ENCODE measurements at places on chromosomes 2 and 18.

DNA sequence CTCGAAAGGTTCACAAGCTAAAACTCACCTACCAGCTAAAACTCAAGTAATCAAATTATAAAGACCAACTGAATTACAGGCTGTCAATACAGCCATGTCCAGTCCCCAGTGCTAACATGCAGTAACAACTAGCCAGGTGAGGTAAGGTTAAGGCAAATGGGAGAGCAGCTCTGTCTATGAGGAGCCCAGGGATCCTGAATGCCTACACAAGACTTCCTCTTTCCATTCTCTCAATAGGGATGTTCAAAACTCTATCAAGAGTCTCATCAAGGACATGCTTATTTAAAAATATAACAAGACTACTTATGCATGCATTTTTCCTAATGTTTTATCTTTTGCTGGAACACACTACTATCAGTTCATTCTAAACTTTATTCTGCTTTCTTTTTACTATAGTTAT is 20.4 kb downstream of the REV1 start:
- no peak for DNase-seq

- DNase-seq = no peak
These were observed 2.4 kb downstream of the CHRNA1 start for GRCh38 chr2:174761837-174762236.

GRCh38 chr2:238085899-238086298 is 14.2 kb upstream of the ESPNL start:
- DNase-seq = no peak

DNA sequence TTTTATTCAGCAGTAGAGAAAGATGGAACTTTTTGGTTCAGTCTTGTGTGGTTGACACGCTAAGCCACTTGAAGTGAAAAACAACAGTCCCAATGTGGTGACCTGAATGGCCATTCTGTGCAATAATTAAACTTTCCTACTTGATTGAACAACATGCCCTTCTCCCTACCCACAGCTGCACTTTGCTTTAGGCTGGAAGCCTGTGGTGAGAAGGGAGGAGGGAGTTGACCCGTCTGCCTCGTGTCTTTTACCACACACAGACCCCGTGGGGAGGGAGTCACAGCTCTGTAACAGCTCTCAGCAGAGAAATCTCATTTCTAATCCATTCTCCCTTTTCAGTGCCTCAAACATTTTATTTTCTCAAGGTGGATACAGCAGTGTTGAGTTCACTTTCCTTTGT is 138.2 kb upstream of the PKDCC start:
- DNase-seq = no peak

GRCh38 chr2:70964596-70965386 is 13.6 kb upstream of the ANKRD53 start:
- no peak for DNase-seq

DNA sequence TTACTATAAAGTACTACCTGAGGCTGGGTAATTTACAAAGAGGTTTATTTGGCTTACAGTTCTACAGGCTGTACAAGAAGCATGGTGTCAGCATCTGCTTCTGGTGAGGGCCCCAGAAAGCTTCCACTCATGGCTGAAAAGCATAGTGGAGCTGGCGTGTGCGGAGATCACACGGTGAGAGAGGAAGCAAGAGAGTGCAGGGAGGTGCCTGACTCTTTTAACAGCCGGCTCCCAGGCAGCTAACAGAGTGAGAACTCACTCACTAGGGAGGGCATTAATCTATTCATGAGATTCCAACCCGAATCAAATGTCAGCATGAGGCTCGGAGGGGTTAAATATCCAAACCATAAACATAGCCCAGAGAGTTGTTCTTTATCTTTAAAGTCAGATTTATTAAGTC is 117.3 kb downstream of the LDLRAD4 start:
- DNase-seq = no peak

DNA sequence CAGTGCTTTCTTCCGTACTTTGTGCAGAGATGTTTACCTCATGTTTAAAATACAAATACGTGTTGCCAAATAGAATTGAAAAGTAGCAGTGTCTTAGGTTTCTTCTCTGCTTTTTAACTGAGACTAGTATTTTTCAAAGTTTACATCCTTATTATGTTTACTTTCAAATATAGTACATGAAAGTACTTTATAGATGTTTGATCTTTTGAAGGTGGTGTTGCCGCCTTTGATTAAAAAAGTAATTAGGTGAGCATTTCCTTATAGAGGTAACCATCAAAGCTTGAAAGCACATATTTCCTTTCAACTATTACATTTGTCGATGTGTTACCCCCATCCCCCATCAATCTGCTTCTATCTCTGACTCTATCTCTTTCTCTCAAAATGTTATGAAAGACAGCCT is 87.0 kb downstream of the CERS6 start:
- DNase-seq = no peak

- DNase-seq = no peak
These were observed 2.7 kb downstream of the ERFE start for GRCh38 chr2:238161291-238162051.

- no peak for DNase-seq
These were observed 245.7 kb downstream of the SP3 start for GRCh38 chr2:173719471-173719870.

DNA sequence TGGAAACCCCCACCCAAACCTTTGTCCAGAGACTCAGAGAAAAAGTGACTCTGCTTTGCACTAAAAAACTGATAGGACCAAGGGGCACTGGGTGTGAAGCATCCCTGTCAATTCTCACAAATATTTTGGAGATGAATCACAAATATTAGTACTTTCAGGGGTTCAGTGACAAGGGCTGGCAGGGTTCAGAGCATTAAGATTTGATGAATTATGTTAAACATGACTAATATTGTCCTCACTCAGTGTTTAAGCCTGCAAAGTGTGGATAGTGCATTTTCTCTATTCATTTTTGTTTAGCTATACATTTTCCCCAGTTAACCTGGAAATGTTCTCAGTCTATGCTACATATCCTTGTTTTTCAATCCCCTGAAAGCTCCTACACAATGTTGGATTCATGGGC is 65.3 kb upstream of the CCDC68 start:
- no peak for DNase-seq

DNA sequence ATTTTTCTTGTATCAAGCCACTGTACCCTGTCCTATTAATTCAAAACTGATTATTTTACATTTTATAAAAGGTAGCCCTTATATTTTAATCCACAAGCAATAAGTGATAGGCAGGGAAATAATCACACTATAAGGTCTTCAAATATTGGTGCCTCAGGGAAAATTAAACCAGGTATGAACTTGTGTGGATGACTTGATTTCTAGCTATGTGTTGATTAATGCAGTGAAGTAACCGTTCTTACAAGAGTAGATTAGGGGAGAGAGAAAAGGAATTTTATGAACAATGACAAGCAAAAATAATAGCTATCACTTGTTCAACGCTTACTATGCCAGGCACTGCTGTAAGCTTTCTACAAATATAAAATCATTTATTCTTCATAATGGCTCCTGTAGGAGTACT is 199.6 kb downstream of the PTGR3 start:
- DNase-seq = no peak

- DNase-seq = no peak
These were observed 16.6 kb upstream of the CCNYL1 start for GRCh38 chr2:207694811-207695281.

- DNase-seq = no peak
These were observed 27.5 kb downstream of the LPIN1 start for GRCh38 chr2:11773747-11774525.

- peak; percentile 17 for DNase-seq
These were observed 259.1 kb upstream of the AGAP1 start for GRCh38 chr2:235234736-235235135.

GRCh38 chr2:151239624-151240023 is 22.0 kb downstream of the RBM43 start:
- no peak for DNase-seq

DNA sequence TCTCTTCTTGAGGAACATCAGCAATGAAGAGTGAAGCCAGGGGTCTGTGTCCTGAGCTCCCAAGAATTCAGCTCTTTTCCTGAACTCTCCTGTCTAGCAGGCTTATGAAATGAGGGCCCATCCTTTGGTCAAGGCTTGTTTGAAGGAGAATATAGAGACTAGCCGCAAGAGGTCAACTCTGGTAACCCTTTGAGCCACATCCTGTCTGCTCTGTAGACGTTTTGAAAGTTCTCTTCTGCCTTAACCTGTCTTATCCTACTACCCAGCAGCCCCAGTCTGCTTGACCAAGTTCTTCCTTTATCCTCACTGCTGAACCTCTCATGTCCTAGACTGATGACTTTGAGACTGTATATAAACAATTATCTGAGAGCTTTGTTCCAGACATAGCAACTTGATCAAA is 5.4 kb downstream of the SEMA4F start:
- DNase-seq = no peak

GRCh38 chr2:171785450-171785849 is 98.2 kb downstream of the DYNC1I2 start:
- DNase-seq = no peak

DNA sequence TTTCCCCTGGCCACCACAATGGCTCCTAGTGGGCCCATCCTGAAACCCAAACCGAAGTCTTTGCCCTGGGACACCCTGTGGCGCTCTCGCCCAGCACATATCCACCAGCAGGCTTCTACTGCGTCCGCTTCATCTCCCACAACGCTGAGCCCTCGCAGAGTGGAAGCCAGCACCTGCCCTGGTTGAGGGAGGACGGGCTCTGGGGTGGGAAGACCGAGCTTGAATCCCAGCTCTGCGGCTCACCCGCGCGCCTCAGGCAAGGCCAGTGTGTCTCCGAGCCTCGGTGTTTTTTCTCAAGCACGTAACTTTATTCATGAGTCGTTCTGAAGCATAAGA is 15.6 kb downstream of the KLF11 start:
- DNase-seq = no peak

DNA sequence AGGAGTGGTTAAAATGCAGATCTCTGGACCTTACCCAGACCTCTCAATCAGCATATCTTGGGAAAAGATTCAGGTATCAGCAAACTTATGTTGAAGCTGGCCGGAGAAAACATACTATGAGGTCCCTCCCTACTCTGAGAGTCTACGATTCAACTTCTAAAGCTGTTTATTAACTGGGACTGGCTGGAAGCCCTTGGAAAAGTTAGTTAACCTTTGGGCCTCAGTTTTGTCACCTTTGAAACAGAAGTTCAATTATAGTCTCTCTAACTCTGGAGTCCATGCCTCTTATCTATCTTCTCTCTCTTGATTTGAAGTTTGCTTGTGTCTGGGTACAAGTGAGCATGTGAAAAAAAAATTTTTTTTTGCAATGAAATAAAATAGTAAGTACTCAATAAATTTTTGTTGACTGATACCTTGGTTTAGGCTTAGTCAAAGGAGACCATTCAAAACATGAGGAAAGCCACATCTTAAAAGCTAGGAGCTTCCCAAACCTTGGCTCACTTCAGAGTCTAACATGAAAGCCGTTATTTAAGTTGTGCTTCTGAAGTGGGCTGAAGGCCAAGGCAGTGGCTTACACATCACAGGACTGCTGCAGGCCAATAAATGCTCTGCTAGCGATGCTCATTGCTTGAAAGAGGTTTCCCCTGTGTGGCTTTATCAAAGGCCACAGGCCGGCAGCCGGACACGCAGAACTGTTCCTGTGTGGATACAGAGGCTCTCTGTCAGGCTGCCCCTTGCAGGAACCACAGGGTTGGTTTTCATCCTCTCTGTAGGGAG is 110.6 kb upstream of the FAM136A start:
- no peak for DNase-seq

DNA sequence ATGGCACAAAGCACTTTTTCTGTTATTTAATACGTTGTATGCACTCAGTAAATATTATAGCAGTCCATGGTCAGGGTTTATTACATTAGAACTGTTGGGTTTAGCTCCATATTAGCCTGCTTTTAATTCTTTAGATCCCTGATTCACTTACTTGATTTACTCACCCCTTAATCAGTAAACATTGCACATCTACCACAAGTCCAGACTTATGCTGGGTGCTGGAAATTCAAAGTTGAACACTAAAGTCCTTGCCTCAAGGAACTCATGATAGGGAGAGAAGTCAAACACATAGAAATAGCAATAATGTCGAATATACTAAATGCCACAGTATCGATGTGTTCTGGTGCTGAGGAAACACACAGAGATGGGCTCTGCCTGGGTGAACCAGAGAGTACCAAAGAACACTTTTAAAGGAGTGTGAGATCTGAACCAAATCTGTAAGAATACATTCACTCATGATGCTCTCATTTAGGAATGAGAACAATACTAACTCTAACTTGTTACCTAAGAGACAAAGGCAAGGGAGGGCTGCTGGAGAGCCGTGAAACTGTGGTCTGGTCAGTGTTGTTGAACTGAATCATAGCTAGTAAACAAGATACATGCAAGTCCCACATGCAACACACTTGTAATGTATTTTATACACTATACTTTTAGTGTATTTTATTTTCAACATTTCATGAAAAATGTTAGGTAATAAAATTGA is 4.9 kb downstream of the STAT4 start:
- no peak for DNase-seq

DNA sequence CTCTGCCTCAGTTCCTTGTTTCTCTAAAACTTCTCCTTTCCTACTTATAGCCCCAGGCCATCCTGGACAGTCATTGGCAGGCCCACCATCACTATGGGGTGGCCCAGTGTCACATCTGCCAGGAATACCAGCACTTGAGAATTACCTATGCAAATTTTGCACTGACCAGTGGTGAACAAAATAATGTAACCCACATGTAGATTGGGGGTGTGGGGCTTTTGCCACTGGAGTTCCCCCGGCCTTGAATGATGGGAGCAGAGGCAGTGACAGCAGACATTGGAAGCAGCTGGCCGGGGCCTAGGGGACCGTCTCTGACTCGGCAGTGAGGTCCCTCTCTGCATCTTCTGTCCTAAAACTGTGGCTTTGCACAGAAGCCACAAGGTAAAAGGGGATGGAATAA is 24.9 kb upstream of the DNMT3A start:
- DNase-seq = no peak

- DNase-seq = no peak
These were observed 286.2 kb downstream of the TCF4 start for GRCh38 chr18:55301824-55302166.

- no peak for DNase-seq
These were observed 803.2 kb upstream of the POU3F3 start for GRCh38 chr2:104050656-104051242.

DNA sequence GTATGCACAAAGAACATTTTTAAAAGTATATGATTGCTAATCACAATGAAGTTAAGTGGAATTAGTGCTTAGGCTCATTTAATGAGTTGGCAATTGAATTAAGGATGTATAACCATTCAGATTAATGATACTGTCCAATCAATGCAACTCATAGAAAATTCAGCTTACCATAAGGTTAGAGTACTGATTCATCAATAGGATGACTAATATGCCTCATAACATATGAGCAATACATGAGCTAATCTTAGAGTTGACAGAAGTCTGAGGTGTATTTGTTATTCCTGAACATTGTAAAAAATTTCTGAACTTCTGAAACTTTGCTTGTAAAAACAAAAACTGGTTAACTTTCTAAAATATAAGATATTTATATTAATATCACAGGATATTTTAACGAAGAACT is 118.3 kb upstream of the NETO1 start:
- no peak for DNase-seq

GRCh38 chr2:152037743-152038435 is 61.0 kb downstream of the CACNB4 start:
- DNase-seq = no peak

GRCh38 chr2:159960414-159960813 is 102.0 kb downstream of the PLA2R1 start:
- DNase-seq = no peak
